Kidney (tissue), 22 donors: ENCODE measurements at places on chromosomes 2 and 18. TPM values are rescaled to one million over a fixed set of nuclear protein-coding genes. Genes with fewer than 3 reads are reported as not detected.

DNA sequence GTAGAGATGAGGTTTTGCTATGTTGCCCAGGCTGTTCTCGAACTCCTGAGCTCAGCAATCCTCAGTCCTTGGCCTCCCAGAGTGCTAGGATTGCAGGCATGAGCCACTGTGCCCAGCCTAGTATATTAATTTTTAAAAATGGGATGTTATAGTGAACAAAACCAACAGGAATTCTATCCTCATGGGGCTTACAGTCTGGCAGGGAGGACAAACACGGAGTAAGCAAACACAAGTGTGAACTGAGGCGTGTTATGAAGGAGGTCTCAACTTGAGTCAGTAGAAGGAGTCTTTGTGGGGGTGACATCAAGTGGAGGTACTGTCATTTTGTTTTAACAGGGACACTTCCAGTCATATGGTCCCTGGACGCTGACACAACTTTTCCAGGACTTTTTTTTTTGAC lies 33.1 kb downstream of the EMILIN2 start:
- H3K4me1 ChIP-seq, result no peaks in the 10 kb centered on the region
- H3K36me3 ChIP-seq, result no peaks in the 10 kb centered on the region
- no peaks in the 10 kb centered on the region for H3K27me3 ChIP-seq

Gene AMER3
- total RNA-seq, result not detected

DNA sequence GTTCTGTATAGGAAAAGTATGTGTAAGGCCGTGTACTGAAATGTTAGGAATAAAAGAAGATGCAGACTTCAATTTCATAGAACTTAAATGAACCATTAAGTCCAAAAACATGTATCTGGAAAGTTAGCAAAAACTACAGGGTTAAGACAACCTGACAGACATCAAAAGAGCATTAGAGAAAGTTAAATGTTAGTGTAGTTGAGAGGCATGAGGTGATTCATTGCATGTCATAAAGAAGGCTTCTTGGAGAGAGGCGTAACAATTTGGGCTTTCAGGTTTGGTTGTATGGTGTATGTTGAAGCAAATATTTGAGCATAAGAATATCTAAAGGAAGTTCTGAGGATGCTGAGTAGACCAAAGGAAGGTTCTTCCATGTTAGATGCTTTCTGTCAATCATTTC lies 6.3 kb downstream of the EPC2 start:
- H3K4me1 ChIP-seq, result peaks cover 20% of the 10 kb centered on the region
- no peak overlapping the region for H3K27ac ChIP-seq

Gene LRP2
- 85.4 TPM for total RNA-seq

GRCh38 chr2:240628808-240629618 lies 3.7 kb downstream of the GPR35 start:
- H3K27ac ChIP-seq, result no peak overlapping the region
- no peak overlapping the region for H3K4me3 ChIP-seq
- peak; percentile 58 for DNase-seq
- no peaks in the 10 kb centered on the region for H3K27me3 ChIP-seq

DNA sequence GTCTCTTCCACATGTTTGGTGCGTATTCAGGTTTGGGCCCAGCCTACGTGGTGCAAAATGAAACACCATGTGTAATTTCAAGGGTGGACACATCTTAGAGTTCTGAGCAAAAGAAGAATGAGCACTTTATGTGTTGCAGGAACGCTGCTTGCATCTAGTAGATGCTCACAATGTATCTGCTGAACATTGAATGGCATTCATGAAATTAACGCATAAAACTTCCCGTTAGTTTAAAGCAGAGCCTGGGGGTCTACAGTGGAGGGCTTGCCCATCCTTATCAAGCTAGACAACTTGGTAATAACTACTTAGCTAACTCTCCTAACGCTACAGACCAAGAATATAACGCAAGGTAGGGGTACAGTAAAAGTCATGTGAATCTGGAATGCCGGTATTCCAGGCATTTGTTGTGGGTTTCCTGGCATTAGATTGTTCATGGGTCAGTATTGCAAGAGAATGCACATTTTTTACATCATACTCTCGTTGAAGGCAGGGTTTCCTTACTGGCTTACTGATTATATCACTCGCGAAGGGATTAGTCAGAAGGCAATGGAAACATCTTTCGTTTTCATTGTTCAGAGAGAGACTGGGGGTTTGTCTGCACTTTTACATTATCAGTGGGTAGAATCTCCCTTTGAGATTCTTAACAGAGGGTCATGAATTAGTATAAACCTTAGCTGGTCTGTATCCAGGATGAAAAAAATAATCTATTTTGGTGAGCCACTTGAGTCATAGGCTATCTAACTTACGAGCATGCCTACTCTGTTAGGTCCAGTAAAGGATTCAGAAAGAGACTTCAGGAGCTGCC lies 229.5 kb upstream of the EPAS1 start:
- H3K4me3 ChIP-seq, result no peak overlapping the region
- peak overlapping the region; percentile 68 for H3K27ac ChIP-seq
- H3K36me3 ChIP-seq, result no peaks in the 10 kb centered on the region
- H3K4me1 ChIP-seq, result peaks cover 7% of the 10 kb centered on the region
- DNase-seq, result no peak
- H3K27me3 ChIP-seq, result no peaks in the 10 kb centered on the region

- no peaks in the 10 kb centered on the region for H3K36me3 ChIP-seq
- no peaks in the 10 kb centered on the region for H3K4me1 ChIP-seq
- no peak overlapping the region for H3K4me3 ChIP-seq
- no peak overlapping the region for H3K27ac ChIP-seq
These were observed 52.7 kb downstream of the MAP2 start for GRCh38 chr2:209476367-209477208.

DNA sequence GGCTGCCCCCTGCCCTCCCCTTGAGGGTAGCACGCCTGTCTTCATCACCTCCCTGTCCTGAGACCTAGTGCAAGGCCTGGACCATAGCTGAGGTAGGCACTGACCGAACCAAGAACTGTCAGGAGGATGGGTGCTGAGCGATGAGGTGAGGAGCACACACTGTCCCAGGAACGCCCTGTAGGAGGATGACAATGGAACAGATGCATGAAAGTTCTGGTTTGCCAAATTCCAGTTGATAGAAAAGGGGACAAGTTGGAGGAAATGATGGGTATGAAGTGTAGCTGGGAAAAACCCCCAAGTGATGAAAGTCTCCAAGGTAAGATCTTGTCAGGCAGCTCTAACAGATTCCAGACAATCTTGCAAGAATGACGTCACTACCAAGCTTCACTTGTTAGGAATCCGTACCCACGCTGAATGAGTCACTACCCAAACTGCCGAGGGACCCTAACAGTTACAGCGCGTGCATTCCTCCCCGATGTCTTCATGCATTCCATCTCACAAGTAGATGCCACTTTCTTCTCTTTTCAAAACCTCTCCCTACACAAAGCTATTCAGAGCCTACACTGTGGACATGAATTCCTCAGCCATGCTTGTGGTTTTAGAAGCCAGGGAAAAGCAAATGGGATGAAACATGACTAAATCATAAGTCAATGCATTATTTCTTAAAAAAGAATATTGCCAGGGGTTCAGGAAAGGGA lies 27.6 kb downstream of the MRPL33 start:
- no peaks in the 10 kb centered on the region for H3K4me1 ChIP-seq
- no peaks in the 10 kb centered on the region for H3K36me3 ChIP-seq
- no peak overlapping the region for H3K4me3 ChIP-seq

DNA sequence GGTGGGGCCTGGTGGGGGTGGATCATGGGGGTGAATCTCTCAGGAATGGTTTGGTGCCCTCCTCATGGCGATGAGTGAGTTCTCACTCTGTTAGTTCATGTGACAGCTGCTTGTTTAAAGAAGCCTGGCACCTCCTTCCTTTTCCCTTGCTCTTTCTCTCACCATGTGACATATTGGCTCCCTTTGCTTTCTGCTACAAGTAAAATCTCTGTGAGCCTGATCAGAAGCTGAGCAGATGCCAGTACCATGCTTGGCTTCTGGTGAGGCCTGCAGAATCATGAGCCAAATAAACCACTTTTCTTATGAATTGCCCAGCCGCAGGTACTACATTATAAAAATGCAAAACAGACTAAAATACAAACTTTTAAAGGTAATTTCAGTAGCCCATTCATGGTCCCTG lies 73.4 kb upstream of the TEX51 start:
- no peaks in the 10 kb centered on the region for H3K36me3 ChIP-seq
- no peak overlapping the region for H3K4me3 ChIP-seq
- H3K27ac ChIP-seq, result no peak overlapping the region
- H3K4me1 ChIP-seq, result no peaks in the 10 kb centered on the region
- no peak for DNase-seq

DNA sequence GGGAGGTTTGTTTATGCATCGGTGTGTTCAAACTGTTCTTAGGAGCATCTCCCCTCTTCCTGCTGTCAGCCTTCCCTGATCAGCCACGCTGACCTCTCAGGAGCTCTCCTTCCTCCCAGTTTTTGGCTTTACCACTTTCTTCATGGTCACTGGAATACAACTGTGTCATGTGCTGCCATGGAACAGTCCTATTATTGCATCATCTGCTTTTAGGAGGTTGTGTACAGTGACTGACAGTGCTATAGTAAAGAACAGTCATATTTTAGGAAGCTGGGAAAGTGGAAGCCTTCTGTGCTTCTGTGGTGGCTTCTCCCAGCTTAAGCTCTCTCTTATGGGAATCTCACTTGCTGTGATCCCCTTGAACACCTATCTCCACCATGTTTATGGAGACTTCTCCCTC lies 165.5 kb downstream of the TPGS2 start:
- H3K27ac ChIP-seq, result no peak overlapping the region
- H3K4me1 ChIP-seq, result no peaks in the 10 kb centered on the region
- H3K4me3 ChIP-seq, result no peak overlapping the region
- no peaks in the 10 kb centered on the region for H3K36me3 ChIP-seq
- no peaks in the 10 kb centered on the region for H3K27me3 ChIP-seq
- DNase-seq, result no peak

Gene CDH19
- 0.94 TPM for total RNA-seq

- no peak overlapping the region for H3K27ac ChIP-seq
- no peaks in the 10 kb centered on the region for H3K27me3 ChIP-seq
- H3K36me3 ChIP-seq, result no peaks in the 10 kb centered on the region
These were observed 141.1 kb downstream of the NDUFA10 start for GRCh38 chr2:239884051-239884405.
